ENCODE measurements at places on chromosomes 13 and 19. TPM values are rescaled to one million over a fixed set of nuclear protein-coding genes. Genes with fewer than 3 reads are reported as not detected.

ZNF208 gene
- total RNA-seq: not detected

SULT2A1 gene
- not detected for total RNA-seq

MBD3L2B gene
- total RNA-seq: not detected

ZNF146 gene
- 118 TPM for total RNA-seq

ZGLP1 gene
- 1.7 TPM for total RNA-seq

FAM124A gene
- 2.6 TPM for total RNA-seq

ZNF578 gene
- total RNA-seq: not detected

ZNF823 gene
- total RNA-seq: 2.8 TPM

TLE6 gene
- 3.1 TPM for total RNA-seq

ARRDC5 gene
- not detected for total RNA-seq

SERP2 gene
- total RNA-seq: not detected
